ENCODE measurements at places on chromosomes 6 and 20.

GRCh38 chr6:37792457-37793033, 27.0 kb upstream of the ZFAND3 start:
- no peak for DNase-seq

- no peak for DNase-seq
These were observed 45.8 kb upstream of the CEP162 start for GRCh38 chr6:84273048-84273809.

- peak; percentile 95 for DNase-seq
These were observed at the start of gene RANBP9 for GRCh38 chr6:13711733-13712598. Gene RANBP9, minus strand, starts transcription at chr6:13711835. Its CDS starts 330 bp downstream, at chr6:13711505.

DNA sequence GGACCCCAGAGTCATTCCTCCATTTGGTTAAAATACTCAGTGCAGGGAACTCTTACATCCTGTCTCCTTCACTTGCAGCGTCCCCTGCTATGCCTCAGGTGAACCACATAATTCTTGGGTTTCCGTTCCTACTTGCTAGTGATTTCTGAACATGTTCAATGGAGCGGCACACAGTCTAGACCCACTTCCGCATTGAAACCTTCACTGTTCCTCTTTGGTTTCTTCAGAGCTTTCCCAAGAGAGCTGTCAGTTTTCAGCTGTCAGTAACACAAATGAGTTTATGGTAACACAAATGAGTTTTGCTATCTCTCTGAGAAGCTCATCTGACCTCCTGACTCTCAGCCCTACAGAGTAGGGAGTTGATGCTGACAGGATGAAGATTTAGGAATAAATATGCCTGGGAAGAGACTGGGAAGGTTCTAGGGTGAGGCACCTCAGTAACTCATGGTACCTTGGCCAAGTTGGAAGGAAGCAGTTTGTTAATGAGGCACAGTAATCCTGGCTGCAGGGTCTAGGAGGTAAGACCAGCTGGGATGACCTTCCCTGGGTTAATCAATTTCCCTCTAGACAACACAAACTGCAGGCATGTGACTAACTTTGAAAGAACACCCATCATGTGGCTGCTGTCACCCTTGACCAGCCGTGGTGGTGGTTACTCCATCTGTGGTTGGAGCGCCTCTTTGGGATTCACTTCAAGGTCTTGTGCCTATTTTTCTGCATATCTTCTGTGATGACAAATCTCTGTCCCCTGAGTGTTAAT, 5.4 kb downstream of the SYS1 start:
- no peak for DNase-seq

- no peak for DNase-seq
These were observed 201.9 kb upstream of the CST7 start for GRCh38 chr20:24747010-24747712.

GRCh38 chr20:11861479-11861878, 56.2 kb upstream of the BTBD3 start:
- DNase-seq: no peak

- DNase-seq: no peak
These were observed 20.9 kb upstream of the PI3 start for GRCh38 chr20:45153752-45154151.

DNA sequence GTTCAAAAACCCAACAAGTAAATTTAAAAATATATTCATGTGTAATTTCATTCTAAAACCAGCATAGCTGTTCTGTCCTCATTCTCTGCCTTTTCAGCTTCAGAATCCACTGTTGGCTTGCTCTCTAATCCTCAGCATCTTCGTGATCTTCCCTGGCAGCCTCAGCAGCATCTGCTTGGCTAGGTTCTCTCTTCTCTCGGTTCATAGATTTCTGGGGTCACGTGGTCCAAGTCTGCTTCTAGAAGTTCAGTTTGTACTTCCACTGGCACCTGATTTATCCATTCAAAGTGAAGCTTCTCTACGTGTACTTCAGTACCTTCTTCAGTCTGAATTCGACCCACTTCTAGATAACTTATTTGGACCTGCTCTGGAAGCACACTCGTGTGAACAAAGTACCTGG, 245.7 kb downstream of the EPM2A start:
- no peak for DNase-seq

DNA sequence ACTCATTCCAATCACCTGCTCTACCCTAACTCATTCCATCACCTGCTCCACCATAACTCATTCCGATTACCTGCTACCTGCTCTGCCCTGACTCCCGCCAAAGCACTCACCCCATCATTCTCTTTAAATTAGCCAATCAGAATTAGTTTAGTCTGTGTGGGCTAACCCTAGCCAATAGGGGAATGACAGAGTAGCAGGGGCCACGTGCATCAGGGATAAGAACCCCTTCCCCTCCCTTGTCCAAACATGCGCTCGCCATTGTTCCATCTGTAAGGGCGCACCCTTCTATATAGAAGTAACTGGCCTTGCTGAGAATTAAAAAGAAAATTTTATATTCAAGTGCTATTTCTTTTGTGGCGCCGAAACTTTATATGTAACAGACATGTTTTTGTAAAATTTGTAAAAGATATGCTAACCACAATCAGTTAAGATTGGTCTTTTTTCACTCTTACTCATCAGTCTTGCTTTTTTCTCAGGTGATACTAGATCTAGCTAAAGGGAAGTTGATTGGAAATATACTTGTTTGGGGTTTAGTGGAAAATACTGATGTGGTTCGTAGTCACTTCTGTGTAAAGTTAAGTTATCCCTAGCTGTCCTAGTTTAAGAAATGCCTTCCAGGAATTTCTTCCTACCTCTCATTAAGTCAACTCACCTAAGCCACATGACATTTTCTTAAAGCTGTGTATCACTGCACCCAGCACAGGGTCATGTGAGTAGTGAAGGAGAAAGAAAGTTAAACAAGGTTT, 16.5 kb downstream of the RTN4IP1 start:
- DNase-seq: no peak

GRCh38 chr20:38547288-38548085, 33.5 kb upstream of the ADIG start:
- no peak for DNase-seq

DNA sequence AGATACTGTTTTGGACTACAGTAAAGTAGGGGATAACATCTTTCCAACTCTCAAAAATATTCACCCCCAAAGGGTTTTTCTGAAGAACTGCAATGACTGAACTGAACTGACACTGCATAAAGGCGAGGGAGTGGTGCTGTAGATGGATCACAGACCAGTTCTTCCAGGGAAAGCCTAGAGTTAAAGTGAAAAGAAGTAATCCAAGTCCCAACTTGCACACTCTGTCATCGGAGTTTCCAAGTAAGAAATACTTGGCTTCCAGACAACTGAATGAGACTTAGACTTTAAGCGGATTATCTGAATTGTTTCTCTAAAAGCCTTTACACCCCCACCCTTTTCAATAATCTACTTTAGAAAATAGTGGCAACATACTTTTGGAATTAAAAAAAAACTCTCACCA, 134.1 kb upstream of the PREP start:
- no peak for DNase-seq

- DNase-seq: no peak
These were observed 6.5 kb downstream of the BMP5 start for GRCh38 chr6:55868771-55869479.

GRCh38 chr20:12638633-12639312, 370.0 kb upstream of the SPTLC3 start:
- DNase-seq: no peak

DNA sequence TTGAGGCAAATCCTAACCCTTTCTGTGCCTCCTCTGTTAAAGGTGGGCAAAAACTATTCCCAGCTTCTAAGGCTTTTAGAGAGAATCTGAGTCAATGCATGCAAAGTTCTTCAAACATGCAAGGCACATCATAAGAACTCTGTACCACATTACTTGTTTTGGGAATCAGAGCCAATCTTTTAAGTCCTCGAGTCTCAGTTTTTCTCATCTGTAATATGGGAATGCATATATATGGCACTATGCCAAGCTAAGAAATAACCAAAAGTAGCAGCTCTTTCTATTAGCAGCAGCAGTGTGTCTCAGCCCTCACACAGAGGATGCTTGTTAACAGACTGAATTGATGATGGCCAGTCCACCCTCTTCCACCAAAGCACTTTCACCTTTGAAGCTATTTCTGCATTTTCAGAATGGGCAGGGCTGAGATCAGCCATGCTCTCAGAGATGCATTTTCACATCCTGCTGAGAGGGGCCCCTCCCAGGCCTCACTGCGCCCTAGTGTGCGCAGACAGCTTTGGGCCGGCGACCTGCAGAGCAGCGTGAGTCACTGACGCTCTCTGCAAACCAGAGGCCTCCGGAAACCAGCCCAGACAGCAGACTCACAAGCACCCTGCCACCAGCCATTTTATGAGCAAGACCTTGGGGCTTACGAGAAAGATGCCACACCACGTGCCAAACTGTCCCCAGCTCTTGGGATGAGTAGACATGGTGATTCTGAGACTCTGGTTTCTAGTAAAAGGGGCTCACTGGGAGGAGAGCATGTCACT, 138.0 kb downstream of the NFATC2 start:
- DNase-seq: no peak

DNA sequence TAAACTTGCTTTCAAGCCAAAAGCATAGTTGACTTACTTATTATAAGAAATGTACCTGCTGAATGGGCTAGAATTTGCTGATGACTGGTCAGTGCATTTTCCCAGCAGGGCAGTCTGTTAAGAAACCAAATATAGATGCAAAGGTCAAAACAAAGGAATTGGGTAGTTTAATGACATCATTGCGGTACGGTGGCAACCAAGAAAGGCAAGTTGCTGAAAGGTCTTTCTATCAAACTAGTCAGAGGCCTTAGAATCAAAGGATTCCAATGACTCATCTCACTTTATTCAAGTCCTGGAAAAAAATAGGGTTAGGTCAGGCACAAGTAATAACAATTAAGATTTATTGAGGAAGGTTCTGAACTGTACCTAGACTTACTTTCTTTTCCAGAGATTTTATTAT, 76.4 kb downstream of the KIZ start:
- no peak for DNase-seq

- DNase-seq: peak; percentile 58
These were observed 15.0 kb downstream of the RNF114 start for GRCh38 chr20:49951151-49951550.

GRCh38 chr6:98977671-98978292, 30.0 kb upstream of the FBXL4 start:
- no peak for DNase-seq

DNA sequence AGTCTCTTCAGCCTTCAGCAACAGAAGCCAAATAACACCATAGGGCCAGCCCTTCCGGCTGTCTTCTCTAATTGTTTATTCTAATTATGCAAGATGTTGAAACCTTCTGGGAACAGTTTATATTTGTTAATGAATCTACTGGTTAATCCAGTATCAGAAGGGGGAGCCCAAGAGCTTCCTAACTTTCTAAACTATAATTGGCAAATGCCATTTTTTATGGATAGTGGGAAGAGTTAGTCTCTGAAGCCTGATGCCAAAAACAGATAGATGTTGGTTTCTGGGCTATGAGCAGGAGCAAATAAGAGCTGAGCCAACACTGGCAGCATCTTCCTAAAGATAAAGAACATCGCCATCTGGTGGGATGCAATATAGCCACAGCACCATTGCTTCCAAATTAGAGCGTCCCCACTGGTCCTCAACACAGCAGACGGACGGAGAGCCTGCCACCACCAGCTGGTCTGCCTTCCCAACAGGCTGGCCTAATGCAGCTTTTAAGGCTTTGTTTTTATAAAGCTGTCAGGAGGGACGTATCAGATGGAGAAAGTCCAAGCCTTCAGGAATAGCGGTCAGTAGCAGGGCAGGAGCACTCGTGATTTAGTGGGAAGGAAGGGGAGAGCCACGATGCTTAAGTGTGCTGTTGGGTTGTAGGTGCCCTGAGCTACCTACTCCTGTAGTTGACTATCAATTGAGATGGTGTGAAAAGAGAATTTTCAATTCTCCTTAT, 118.8 kb downstream of the RALGAPA2 start:
- DNase-seq: peak; percentile 55

GRCh38 chr20:10970109-10970508, 296.3 kb upstream of the JAG1 start:
- DNase-seq: no peak

- peak; percentile 13 for DNase-seq
These were observed 262.3 kb downstream of the ZNF217 start for GRCh38 chr20:53331151-53331973.

GRCh38 chr6:159978291-159979135, 9.6 kb downstream of the IGF2R start:
- no peak for DNase-seq

- DNase-seq: no peak
These were observed 95.9 kb downstream of the SAMD5 start for GRCh38 chr6:147604373-147604772.

DNA sequence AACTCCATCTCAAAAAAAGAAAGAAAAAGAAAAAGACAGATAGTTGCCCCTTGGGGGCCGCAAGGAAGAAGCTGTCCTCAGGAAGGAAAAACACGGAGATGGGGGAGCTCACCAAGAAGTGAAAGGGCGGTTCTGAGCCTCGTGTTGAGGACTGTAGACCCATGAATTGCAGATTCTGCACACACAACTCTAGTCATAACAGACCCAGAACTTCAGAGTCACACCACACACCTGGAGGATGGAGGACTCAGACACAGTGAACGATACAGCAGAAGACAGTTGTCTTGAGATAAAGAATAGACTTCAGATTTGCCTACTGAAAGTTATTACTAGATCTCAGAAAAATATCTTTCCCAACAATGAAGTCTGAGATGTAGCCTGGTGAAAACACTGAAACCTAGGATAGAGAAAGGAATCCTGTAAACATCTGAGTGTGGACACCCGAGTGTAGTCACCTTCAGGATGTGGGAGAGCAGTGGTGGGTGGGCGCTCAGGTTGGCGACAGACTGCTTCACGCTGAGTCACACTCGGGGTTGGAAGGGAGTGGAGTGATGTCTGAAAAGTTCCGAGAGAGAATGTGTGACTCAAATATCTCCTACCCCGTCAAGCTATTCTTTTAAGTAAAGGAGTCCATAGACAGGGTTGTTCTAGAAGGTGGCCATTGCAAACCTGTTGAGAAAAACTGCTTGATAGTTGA, 88.1 kb downstream of the MAP3K4 start:
- DNase-seq: peak; percentile 38

- DNase-seq: no peak
These were observed 15.4 kb upstream of the TRIB3 start for GRCh38 chr20:364905-365794.

DNA sequence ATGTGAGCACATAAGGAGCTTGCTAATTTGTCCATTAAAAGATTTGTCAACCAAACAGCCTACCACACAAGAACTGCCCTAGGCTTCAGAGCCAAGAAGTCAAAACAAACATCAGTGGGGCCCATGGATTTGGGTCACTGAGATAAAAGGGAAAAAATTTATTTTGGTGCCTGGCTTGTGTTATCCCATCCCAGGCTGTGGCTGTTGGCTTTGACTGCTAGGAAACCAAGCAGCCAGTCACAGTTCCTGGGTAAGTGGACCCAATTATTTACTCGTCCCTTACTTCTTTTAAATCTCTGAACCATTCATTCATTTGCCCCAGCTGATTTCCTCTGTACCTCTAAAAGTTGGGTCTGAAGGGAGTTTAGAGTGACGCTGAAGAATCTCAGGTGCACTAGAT, 41.3 kb downstream of the EDN1 start:
- no peak for DNase-seq

- DNase-seq: peak; percentile 47
These were observed 102.6 kb downstream of the LAMP5 start for GRCh38 chr20:9616833-9617461.

Measured in AG08396 (cell line).